ENCODE measurements at places on chromosomes 6 and 20.
A peak's percentile ranks its signal among the peaks of the same experiment; 100 is the strongest.

- DNase-seq: no peak
Measured at GRCh38 chr20:1336699-1337367, 7.9 kb upstream of the SDCBP2 start.

GRCh38 chr6:41374618-41375590 is 39.5 kb downstream of the NCR2 start:
- no peak for DNase-seq

- no peak for DNase-seq
Measured at GRCh38 chr6:65761890-65762289, 54.9 kb upstream of the EYS start.

DNA sequence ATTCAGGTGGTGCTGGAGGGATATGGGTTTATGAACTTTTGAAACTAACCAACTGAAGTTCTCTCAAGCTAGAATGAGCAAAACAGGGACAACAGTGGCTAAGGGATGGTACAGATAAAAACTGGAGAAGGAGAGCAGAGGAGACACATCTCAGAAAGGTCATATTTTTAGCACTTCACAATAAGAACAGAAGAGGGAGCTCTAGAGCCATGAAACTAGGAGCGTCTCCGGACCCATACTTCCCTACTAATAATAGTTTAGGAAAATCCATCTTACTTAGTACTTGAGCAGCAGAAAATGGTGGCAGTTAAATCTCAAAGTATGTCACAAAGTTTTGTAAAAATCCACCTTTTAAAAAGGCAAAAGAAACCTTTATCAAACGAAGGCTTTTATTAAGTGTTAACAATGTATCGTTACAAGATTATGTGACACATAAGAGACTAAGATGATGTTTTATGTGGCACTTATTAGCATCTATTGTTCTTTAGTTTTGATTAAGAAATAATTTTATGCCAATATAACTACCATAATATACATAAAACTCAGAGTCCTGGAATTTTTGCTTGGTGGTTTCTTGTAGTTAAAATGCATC is 278.6 kb downstream of the TBC1D32 start:
- no peak for DNase-seq

DNA sequence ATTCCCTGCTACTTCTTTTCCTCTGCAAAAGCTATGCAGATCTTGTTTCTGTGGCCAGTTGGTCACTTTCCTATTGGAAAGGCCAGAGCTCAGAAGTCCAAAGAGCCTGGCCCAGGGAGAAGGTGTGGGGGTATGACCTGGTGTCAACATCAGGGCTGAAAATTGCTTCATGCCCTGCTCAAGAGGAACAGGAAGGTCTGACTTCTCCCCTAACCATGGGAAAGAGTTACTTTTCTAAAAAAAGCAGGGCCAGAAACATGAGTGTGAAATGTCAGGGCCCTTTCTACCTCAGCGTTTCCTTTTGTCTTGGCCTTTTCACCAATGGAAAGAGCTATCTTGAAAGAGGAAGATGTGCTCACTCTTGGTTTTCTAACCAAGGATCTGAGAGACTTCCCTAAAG is 117.4 kb downstream of the MAFB start:
- DNase-seq: no peak

- no peak for DNase-seq
Measured at GRCh38 chr6:159056432-159056831, 11.6 kb upstream of the TAGAP start.

GRCh38 chr6:37005061-37005810 is at the start of gene FGD2:
TSS of gene FGD2 (plus strand) at chr6:37005655. CDS start at chr6:37005818, 163 bp downstream.
- peak; percentile 83 for DNase-seq
